Activated CD4-positive, alpha-beta T cell treated with anti-CD3 and anti-CD28 coated beads, Interleukin-2, amount 50 U/mL, for 24 hours (primary cell): ENCODE measurements at places on chromosomes 11 and 22.

DNA sequence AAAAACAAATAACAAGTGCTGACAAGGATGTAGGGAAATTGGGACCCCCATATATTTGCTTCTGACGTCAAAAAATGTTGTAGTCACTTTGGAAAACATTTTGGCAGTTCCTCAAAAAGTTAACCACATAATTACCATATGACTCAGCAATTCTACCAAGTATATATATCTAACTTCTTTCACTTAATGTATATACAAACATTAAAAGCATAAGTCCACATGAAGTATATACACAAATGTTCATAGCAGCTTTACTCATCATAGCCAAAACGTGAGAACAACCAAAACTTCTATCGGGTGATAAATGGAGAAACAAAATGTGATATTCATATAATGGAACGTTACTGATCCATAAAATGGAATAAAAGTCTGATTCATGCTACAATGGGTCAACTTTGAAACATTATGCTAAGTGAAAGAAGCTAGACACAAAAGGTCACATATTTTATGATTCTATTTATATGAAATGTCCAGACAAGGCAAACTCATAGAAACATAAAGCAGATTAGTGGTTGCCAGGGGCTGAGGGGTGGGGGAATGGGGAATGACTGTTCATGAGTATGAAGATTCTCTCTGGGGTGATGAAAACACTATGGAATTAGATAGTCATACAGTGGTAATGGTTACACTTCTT lies 48.7 kb upstream of the TEAD1 start:
- DNase-seq = no peak

DNA sequence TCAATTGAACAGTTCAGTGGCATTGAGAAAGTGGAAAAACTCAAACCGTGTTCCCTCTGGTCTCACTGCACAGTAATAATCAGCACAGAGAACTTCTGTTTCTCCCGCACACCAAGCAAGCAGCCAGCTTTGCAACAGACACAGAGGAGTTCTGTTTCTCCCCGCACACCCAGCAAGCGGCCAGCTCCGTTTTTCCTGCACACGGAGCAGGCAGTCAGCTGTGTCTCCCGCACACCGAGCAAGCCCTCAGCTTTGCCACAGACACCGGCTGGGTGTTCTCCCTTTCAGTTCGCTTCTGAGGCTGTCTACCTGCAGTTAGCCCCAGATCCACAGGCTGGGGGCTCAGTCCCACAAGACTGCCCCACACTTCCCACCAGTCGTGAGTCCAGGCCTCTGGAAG lies 9.9 kb upstream of the TALDO1 start:
- DNase-seq = no peak

DNA sequence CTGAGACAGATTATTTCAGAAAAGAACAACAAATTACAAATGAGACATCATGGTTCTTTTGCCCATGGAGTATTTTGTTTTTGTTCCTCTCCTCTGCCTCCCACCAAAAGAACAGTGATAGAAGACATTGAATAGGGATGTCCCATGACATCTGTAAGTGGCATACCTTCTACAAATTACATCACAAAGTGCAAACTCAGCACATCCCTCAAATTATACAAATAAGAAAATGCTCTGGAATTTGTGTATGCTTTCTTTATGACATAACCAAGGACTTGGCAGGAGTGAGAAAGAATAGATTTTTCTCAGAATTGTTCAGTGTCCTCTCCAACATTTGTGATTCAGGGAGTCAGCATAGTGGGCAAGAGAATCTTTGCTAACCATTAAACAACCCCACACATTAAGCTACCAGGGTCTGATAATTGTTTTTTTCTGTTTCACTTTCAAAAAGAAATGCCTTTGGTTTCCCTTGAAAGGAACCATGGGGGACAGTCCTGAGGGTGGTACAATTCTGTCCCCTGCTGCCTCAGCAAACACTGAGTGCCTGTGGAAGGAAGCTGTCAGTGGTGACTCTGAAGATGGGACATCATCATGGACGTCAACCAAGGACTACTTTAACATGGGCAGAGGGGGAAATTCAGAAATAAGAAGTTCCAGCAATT lies 430.3 kb downstream of the AASDHPPT start:
- no peak for DNase-seq

DNA sequence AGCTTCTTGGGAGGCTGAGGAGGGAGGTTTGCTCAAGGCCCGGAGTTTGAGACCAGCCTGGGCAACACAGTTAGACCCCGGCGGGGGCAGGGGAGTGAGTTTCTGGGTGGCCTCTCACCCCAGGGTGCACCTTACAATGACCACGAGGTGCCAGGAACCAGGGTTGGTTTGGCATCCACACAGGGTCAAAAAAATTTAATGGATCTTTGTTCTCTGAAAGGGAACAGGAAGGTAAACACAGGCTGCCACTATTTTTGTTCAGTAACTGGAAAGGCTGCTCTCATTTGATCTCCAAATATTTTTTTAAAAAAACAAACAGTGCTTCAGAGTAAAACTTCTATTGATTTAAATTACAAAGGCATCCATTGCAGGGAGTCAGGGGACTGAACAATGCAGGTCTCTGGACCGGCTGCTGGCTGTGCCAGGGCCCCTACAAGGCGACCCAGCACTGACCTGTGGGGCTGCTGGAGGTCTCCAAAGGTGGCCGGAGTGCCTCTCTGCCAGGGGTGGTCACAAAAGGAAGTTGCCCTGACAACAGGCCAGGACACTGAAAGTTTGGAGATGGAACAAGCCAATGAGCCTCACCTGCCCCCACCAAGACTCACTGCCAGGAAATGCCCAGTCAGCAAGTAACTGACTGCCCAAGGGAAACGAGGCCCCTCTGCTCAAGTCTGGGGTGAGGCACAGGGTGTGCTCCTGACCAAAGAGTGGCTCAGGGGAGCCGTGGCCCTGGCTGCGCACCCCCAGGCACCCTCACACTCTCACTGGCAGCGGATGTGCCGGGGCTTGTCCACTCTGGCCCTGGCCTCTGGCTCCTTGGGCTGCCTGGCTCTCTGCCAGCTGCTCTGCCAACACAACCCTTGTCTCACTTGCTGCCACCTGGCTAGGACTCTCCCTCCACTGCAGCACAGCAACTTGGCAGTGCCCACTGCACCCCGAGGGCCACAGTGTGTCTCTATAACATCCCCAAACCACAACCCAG lies 51.8 kb downstream of the ARFGAP3 start:
- no peak for DNase-seq

- DNase-seq = no peak
Measured at GRCh38 chr22:50084614-50085021, 608 bp downstream of the MLC1 start.

- DNase-seq = no peak
Measured at GRCh38 chr11:33897761-33898375, 6.0 kb upstream of the LMO2 start.

- DNase-seq = no peak
Measured at GRCh38 chr11:123451183-123451781, 21.2 kb downstream of the GRAMD1B start.

- DNase-seq = no peak
Measured at GRCh38 chr22:44051961-44052360, 27.9 kb downstream of the PARVB start.

GRCh38 chr22:45650721-45651120 lies 20.9 kb upstream of the ATXN10 start:
- DNase-seq = no peak

GRCh38 chr11:47545298-47545697 lies 7.6 kb downstream of the CELF1 start:
- DNase-seq = no peak

- peak; percentile 24 for DNase-seq
Measured at GRCh38 chr11:14969901-14970323, 2.2 kb downstream of the CALCA start.

DNA sequence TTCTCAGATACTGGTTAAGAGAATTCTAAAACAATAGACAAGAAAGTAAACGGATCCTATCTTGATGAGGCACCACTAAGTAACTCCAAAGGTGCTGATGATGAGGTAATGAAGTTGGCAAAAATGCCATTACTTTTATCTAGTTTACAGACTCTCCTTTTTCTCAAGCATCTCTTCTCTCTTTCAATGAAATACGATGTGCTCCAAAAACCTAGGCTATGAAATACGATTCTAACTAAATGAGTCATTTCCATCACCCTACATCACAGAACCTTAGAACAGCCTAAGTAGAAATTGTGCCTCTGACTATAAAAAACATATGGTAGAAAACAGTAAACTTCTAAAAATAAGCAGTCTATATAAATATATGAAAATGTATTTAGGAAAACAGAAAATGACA lies 58.9 kb upstream of the ARHGAP32 start:
- no peak for DNase-seq

GRCh38 chr11:2671748-2672147 lies 28.0 kb downstream of the KCNQ1OT1 start:
- no peak for DNase-seq

- no peak for DNase-seq
Measured at GRCh38 chr11:122786896-122787295, 51.4 kb upstream of the CRTAM start.

DNA sequence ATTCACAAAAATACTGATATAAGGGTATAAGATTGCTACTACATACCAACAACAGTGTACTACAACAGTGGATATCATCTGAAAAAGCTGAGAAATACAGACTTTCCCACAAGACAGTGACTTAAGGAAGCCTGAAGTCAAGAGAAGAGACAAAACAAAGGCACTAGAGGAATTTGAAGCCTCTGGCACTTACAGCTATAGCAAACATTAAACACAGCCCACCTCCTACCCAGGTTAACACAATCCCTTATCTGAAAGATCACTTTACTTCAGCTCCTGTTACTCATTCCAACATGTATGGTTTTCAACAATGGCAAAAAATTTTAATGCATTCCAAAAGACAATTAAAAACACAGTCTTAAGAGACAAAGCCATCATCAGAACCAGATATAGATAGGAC lies 388.5 kb downstream of the JRKL start:
- DNase-seq = no peak

DNA sequence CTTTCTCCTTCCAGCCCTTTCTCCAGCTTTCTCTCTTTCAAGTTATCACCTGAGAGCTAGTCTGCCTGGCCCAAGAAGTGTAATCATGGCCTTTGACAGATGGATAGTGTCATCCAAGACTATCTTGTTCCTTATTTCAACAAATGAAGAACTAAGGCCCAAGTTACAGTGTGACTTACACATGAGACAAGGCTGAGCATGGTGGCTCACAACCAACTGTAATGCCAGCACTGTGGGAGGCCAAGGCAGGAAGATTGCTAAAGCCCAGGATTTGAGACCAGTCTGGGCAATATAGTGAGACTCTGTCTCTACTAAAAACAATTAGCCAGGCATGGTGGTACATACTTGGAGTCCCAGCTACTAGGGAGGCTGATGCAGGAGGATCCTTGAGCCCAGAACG lies 3.7 kb upstream of the RANGAP1 start:
- DNase-seq = no peak

- DNase-seq = no peak
Measured at GRCh38 chr11:284105-285020, 4.6 kb upstream of the PGGHG start.

DNA sequence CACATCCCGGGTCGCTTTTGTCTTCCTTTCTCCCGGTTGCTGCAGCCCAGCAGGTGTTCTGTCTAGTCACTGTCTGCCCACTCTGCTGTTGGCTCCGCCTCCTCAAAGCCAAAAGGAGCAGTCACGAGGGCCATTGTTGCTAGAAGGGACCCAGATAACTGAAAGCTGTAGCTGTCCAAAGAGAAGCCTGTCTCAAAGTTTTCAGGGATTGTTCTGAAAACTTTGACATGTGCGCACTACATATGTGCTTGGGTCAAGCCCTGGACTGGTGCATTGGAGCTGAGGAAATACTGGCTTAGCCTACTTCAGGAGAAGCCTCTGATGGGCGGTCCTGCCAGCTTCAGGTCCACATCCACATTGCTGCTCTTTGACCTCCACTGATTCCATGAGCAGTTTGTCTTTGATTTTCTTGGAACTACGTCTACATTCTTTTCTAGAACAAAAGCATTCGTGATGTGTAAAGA lies 8.8 kb upstream of the OR2AT4 start:
- DNase-seq = no peak

DNA sequence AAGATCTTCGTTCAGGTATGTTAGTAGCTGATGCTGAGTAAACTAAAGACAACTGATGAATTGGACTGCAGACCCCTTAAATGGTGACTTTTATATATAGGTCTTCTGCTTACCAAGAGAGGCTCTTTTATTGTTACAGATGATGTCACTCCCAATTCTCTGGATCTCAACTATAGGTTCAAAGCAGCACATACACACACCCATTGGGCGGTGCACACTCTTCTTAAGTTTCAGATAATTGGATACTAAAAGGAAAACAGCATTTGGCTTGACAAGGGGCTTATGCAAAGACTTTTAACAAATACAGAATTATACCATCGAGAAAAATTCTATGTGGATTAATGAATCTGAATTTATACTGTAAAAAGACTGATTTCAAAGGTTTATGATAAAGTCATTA lies at the start of gene PTH:
Gene PTH (minus strand): TSS at position 69 of the 400 bp plus-strand sequence. CDS start 3,142 bp downstream, outside the sequence.
- no peak for DNase-seq

GRCh38 chr11:4695442-4695841 lies 2.2 kb downstream of the OR51E2 start:
- DNase-seq = no peak
